ENCODE measurements at places on chromosomes 12 and 14. TPM values are rescaled to one million over a fixed set of nuclear protein-coding genes. Genes with fewer than 3 reads are reported as not detected.

GRCh38 chr12:71223139-71223538 is 65.3 kb upstream of the TSPAN8 start:
- no peak overlapping the region for H3K27ac ChIP-seq
- H3K4me1 ChIP-seq: no peaks in the 10 kb centered on the region
- H3K4me3 ChIP-seq: no peak overlapping the region
- H3K27me3 ChIP-seq: no peaks in the 10 kb centered on the region

WBP11 gene
- total RNA-seq: 43.2 TPM

DNA sequence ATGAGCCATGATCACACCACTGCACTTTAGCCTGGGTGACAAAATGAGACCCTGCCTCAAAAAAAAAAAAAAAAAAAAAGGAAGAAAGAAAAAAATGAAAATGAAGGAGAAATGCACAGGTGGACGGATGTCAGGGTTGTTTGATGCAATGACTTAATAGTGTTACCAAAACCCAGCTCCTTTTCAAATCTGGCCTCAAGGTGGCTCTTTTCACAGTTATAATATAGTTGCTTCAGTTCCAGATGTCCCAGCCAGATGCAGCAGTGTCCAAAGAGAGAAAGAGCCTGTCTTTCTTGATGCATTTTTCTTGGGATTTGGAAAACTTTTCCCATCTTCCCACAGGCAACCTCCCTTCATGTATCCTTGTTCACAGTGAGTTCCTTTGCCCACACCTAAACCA is 36.5 kb downstream of the KCNMB4 start:
- H3K27ac ChIP-seq: no peak overlapping the region
- no peaks in the 10 kb centered on the region for H3K4me1 ChIP-seq
- peaks cover 3% of the 10 kb centered on the region for H3K36me3 ChIP-seq
- no peak for DNase-seq

- no peak for DNase-seq
- H3K27me3 ChIP-seq: no peaks in the 10 kb centered on the region
- H3K4me1 ChIP-seq: no peaks in the 10 kb centered on the region
- H3K36me3 ChIP-seq: no peaks in the 10 kb centered on the region
- no peak overlapping the region for H3K4me3 ChIP-seq
These were observed 338.8 kb upstream of the SFSWAP start for GRCh38 chr12:131372171-131372475.

SLC17A8 gene
- total RNA-seq: not detected

- H3K4me1 ChIP-seq: no peaks in the 10 kb centered on the region
- H3K36me3 ChIP-seq: no peaks in the 10 kb centered on the region
- no peak overlapping the region for H3K27ac ChIP-seq
- no peaks in the 10 kb centered on the region for H3K27me3 ChIP-seq
- DNase-seq: no peak
These were observed 1.7 kb upstream of the C12orf56 start for GRCh38 chr12:64392221-64392620.

DNA sequence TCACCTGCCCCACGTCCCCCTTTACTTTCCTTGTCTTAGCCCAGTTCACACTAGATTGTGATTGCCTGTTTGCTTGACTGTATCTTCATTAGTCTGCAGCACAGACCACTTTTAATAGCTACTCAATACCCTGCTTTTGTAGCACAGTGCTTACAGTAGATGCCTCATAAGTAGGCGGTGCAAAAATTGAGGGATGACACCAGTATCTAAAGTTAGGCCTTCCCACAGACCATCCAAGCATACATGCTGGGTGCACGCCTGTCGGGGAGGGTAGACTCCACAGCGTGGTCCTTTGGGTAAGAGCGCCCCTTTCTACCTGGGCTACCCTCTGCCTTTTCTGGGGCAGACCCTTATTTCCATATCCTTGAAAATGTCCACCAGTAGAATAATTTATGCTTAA is 140.8 kb downstream of the GCH1 start:
- no peak overlapping the region for H3K27ac ChIP-seq
- peaks cover 14% of the 10 kb centered on the region for H3K36me3 ChIP-seq
- H3K4me3 ChIP-seq: no peak overlapping the region
- no peak for DNase-seq

DNA sequence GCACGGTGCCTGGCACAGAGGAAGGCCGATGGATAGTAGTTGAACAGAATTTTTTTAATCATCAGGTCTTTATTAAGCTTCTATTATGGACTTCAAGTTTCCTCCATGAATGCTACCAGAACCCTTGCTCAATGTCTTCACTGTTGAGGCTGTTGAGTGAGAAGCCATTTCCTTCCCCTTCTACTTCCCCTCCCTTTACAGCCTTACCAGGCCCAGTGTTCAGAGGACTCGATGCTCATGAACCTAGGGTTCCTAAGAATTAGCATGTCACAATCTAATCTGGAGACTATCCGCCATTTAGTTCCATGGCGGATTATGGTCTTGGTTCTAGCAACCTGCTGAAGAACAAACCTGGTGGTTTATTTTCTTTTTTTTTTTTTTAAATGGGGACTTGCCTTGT is 17.7 kb downstream of the ETV6 start:
- H3K4me1 ChIP-seq: peaks cover 8% of the 10 kb centered on the region
- H3K27ac ChIP-seq: no peak overlapping the region
- no peak for DNase-seq
- no peaks in the 10 kb centered on the region for H3K36me3 ChIP-seq
- H3K27me3 ChIP-seq: no peaks in the 10 kb centered on the region
- no peak overlapping the region for H3K4me3 ChIP-seq

- no peak for DNase-seq
- H3K27ac ChIP-seq: no peak overlapping the region
- no peak overlapping the region for H3K4me3 ChIP-seq
- no peaks in the 10 kb centered on the region for H3K4me1 ChIP-seq
- no peaks in the 10 kb centered on the region for H3K36me3 ChIP-seq
- H3K27me3 ChIP-seq: no peaks in the 10 kb centered on the region
These were observed 33.5 kb downstream of the SLC6A12 start for GRCh38 chr12:180445-180844.

GRCh38 chr12:4856596-4856995 is 53.1 kb upstream of the KCNA1 start:
- H3K4me1 ChIP-seq: no peaks in the 10 kb centered on the region
- no peak overlapping the region for H3K27ac ChIP-seq
- no peak for DNase-seq
- no peaks in the 10 kb centered on the region for H3K27me3 ChIP-seq

DNA sequence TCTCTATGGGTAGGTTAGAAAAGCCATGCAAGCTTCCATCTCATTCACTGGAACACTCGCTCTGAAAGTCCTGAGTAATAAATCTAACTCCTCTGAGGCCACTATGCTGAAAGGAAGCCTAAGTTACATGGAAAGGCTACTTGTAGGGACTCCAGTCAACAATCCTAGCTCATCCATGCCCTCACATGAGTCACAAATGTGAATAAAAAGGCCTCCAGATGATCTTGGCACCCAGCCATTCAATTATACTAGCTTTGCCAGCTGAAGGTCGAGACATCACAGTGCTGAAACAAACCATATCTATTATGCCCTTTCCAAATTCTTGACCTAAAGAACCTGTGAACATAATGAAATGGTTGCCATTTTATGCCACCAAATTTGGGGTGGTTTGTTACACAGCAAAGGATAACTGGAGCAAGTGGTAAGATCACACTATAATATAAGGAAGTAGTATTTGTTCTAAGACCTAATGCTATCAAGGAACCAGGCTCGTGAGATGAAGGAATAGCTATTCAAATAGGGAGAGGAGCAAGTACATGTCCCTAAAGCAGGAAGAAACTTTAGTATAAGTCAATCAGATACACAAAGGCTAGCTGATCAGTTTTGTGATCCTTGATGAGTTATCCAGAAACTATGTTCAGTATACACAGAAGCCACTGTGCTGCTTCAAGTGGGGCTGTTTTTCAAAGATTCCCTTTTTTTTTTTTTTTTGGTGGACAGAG is 142.1 kb downstream of the MED13L start:
- no peak overlapping the region for H3K27ac ChIP-seq
- DNase-seq: no peak
- no peaks in the 10 kb centered on the region for H3K27me3 ChIP-seq

GRCh38 chr12:65871865-65872645 is 47.8 kb downstream of the HMGA2 start:
- no peak for DNase-seq
- H3K27ac ChIP-seq: no peak overlapping the region
- H3K27me3 ChIP-seq: no peaks in the 10 kb centered on the region
- no peaks in the 10 kb centered on the region for H3K4me1 ChIP-seq
- H3K36me3 ChIP-seq: no peaks in the 10 kb centered on the region

- H3K4me3 ChIP-seq: no peak overlapping the region
- no peaks in the 10 kb centered on the region for H3K36me3 ChIP-seq
- H3K4me1 ChIP-seq: no peaks in the 10 kb centered on the region
- no peaks in the 10 kb centered on the region for H3K27me3 ChIP-seq
- H3K27ac ChIP-seq: no peak overlapping the region
These were observed 480.2 kb upstream of the FBXO33 start for GRCh38 chr14:39912192-39913100.

GRCh38 chr12:48423171-48423570 is 49.2 kb upstream of the ANP32D start:
- H3K36me3 ChIP-seq: no peaks in the 10 kb centered on the region
- no peak overlapping the region for H3K27ac ChIP-seq
- DNase-seq: no peak

- H3K4me3 ChIP-seq: no peak overlapping the region
- H3K4me1 ChIP-seq: no peaks in the 10 kb centered on the region
- no peaks in the 10 kb centered on the region for H3K36me3 ChIP-seq
- no peaks in the 10 kb centered on the region for H3K27me3 ChIP-seq
- DNase-seq: no peak
- H3K27ac ChIP-seq: no peak overlapping the region
These were observed 418.5 kb upstream of the TBX3 start for GRCh38 chr12:115102450-115102849.

DNA sequence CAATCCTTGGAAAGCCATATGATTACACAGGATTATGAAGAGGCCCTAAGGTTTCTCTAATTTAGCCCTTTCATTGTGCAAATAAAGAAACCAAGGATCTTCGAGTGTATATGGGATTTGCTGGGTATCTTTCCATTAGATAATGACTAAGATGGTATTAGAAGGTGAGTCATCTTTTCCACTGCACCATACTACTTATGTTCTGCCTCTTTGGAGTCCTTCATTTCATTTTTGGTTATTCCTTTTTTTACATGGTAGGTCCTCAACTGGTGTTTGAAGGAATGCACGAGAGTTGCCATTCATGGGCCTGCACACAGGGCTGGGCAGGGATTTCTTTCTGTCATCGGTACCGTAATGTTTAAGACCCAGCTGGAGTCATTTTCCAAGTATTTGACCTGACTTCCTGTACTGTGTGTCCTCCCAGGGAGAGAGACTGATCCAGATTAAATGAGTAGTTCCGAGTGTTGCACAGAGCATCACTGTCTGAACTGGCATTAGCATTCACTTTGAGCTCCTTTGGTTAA is 85.7 kb downstream of the BORCS5 start:
- no peaks in the 10 kb centered on the region for H3K4me1 ChIP-seq
- H3K27ac ChIP-seq: peak overlapping the region; percentile 80
- no peaks in the 10 kb centered on the region for H3K36me3 ChIP-seq
- no peak overlapping the region for H3K4me3 ChIP-seq
- DNase-seq: no peak

- H3K27me3 ChIP-seq: no peaks in the 10 kb centered on the region
- no peak overlapping the region for H3K4me3 ChIP-seq
- no peak overlapping the region for H3K27ac ChIP-seq
- no peak for DNase-seq
These were observed 276.1 kb downstream of the SYT1 start for GRCh38 chr12:79140711-79141110.
